ENCODE measurements at places on chromosomes 12 and 14. TPM values are rescaled to one million over a fixed set of nuclear protein-coding genes. Genes with fewer than 3 reads are reported as not detected.

- no peaks in the 10 kb centered on the region for H3K27me3 ChIP-seq
- H3K4me3 ChIP-seq: peak overlapping the region; percentile 63
- H3K4me1 ChIP-seq: no peaks in the 10 kb centered on the region
- peak; percentile 82 for DNase-seq
- no peaks in the 10 kb centered on the region for H3K36me3 ChIP-seq
Measured at GRCh38 chr12:48198672-48198971, 4.5 kb downstream of the OR10AD1 start.

DNA sequence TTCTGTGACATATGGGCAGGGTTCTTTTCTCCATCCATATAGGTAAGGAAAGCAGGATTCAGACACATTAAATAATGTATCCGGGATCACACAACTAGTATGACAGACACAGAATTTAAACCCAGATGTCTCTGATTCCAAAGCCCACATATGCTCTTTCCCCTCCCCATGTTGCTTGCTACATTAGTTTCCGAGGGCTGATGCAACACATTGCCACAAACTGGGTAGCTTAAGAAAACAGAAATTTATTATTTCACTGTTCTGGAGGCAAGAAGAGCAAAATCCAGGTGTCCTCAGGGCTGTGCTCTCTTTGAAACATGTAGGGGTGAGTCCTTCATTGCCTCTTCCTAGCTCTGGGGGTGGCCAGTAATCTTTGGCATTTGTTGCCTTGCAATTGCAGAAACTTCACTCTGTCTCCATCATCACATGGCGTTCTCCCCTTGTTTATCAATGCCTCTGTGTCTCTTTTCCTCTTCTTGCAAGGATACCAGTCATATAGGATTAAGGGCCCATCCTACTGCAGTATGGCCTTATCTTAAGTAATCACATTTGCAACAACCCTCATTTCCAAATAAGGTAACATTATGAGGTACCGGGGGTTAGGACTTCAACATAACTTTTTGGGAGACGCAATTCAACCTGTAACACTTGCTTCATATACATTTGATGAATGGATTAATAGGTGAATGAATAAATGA, 83.0 kb upstream of the CCND2 start:
- H3K36me3 ChIP-seq: no peaks in the 10 kb centered on the region
- H3K27me3 ChIP-seq: no peaks in the 10 kb centered on the region
- H3K4me1 ChIP-seq: no peaks in the 10 kb centered on the region

GRCh38 chr14:37251775-37252174, 54.0 kb downstream of the MIPOL1 start:
- H3K27me3 ChIP-seq: no peaks in the 10 kb centered on the region
- no peak overlapping the region for H3K4me3 ChIP-seq
- no peak for DNase-seq
- no peak overlapping the region for H3K27ac ChIP-seq

GRCh38 chr14:96354246-96354645, 8.9 kb downstream of the ATG2B start:
- DNase-seq: no peak
- no peaks in the 10 kb centered on the region for H3K27me3 ChIP-seq
- no peak overlapping the region for H3K27ac ChIP-seq

DNA sequence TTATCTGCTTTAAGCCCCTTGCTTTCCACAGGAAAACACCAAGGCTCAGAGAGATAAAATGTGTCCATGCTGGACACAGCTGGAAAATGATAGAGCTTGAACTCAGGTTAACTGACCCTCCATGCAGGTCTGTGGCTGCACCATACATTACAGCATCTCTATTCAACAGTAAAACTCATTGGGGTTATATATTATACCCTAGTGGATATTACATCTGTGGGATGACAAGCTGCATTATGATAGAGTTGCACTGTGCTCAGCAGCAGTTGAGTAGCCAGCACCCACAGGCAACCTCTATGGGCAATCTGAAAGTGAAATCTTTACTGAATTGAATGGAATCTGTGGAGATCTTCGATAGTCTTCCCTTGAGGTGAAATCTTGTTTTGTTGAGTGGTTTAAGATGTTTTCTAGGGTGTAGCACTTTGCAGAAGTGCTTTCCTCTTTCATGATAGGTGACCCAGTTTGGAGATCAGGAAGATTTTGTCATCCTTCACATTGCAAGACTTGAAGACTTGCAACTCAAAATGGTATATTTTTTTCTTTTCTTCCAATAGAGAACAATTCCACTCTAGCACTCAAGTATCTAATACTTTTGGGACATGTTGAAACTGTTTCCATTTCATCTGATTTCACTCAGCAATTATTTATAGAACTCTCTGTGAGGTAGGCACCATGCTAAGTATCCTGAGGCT, 389.2 kb downstream of the RAD51B start:
- no peak for DNase-seq
- H3K4me3 ChIP-seq: no peak overlapping the region
- H3K4me1 ChIP-seq: peaks cover 8% of the 10 kb centered on the region
- H3K27ac ChIP-seq: peak overlapping the region; percentile 84
- H3K36me3 ChIP-seq: no peaks in the 10 kb centered on the region
- H3K27me3 ChIP-seq: no peaks in the 10 kb centered on the region

- no peak overlapping the region for H3K4me3 ChIP-seq
- H3K27ac ChIP-seq: no peak overlapping the region
- no peaks in the 10 kb centered on the region for H3K27me3 ChIP-seq
- no peaks in the 10 kb centered on the region for H3K4me1 ChIP-seq
- H3K36me3 ChIP-seq: no peaks in the 10 kb centered on the region
Measured at GRCh38 chr14:24323341-24323740, 11.5 kb downstream of the ADCY4 start.

GRCh38 chr14:92718664-92719063, 29.8 kb downstream of the LGMN start:
- no peaks in the 10 kb centered on the region for H3K36me3 ChIP-seq
- H3K4me1 ChIP-seq: peaks cover 4% of the 10 kb centered on the region
- H3K4me3 ChIP-seq: no peak overlapping the region

DNA sequence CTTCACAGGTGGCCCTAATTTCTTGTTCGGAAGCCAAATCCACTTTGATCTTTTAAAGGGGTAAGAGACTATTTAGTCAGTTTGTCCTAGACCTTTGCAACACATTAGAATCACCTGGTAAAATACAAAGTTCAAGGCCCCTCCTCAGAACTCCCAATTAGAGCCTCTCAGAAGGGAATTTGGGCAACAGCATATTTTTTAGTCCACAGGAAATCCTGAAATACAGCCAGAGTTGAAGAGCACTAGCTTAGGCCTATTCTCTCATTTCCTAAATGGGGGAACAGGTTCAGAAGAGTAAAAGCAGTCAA, 151.3 kb upstream of the FSCB start:
- H3K36me3 ChIP-seq: no peaks in the 10 kb centered on the region
- H3K27me3 ChIP-seq: no peaks in the 10 kb centered on the region
- DNase-seq: no peak
- H3K4me3 ChIP-seq: no peak overlapping the region
- no peak overlapping the region for H3K27ac ChIP-seq

DNA sequence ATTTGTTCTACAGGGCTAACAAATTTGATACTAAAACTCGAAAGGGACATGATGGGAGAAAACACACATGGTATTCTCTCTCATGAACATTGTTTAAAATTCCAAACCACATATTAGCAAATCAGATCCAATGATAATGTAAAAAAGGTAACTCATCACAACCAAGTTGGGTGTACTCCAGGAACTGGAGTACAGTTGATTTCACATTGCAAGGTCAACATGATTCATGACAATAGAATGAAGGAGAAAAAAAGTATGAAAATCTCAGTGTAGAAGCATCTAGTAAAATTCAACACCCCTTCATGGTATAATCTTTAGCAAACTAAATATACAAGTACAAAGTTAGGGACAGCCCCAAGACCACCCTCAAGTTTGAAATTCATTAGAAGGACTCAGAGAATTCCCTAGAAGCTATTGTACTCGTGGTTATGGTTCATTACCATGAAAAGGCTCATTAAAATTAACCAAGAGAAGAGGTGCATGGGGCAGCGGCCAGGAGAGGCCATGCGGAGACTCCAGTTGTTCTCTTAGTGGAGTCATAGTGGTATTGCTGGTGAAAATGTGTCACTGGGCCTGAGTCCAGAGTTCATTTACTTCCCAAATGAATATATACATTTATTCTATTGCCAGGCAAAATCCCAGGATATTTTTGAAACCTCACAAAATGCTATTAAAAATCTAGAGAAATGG, 3.1 kb upstream of the CDCA4 start:
- H3K27me3 ChIP-seq: no peaks in the 10 kb centered on the region
- no peaks in the 10 kb centered on the region for H3K36me3 ChIP-seq
- no peak overlapping the region for H3K27ac ChIP-seq
- no peak for DNase-seq

- DNase-seq: no peak
- H3K4me3 ChIP-seq: no peak overlapping the region
- H3K4me1 ChIP-seq: peaks cover 2% of the 10 kb centered on the region
- no peaks in the 10 kb centered on the region for H3K27me3 ChIP-seq
Measured at GRCh38 chr12:18872770-18873169, 134.9 kb downstream of the CAPZA3 start.

- H3K27ac ChIP-seq: no peak overlapping the region
- H3K4me1 ChIP-seq: no peaks in the 10 kb centered on the region
- no peaks in the 10 kb centered on the region for H3K27me3 ChIP-seq
- no peak overlapping the region for H3K4me3 ChIP-seq
- no peak for DNase-seq
- H3K36me3 ChIP-seq: peaks cover 3% of the 10 kb centered on the region
Measured at GRCh38 chr12:109192358-109192757, 76.0 kb downstream of the ACACB start.

- H3K4me1 ChIP-seq: peaks cover under 1% of the 10 kb centered on the region
- no peak for DNase-seq
- H3K4me3 ChIP-seq: no peak overlapping the region
- no peak overlapping the region for H3K27ac ChIP-seq
- H3K36me3 ChIP-seq: no peaks in the 10 kb centered on the region
- no peaks in the 10 kb centered on the region for H3K27me3 ChIP-seq
Measured at GRCh38 chr14:31712244-31713127, 151.3 kb downstream of the NUBPL start.

GRCh38 chr12:30908722-30909348, 17.7 kb upstream of the TSPAN11 start:
- peaks cover 1% of the 10 kb centered on the region for H3K27me3 ChIP-seq
- H3K27ac ChIP-seq: no peak overlapping the region
- H3K36me3 ChIP-seq: no peaks in the 10 kb centered on the region
- H3K4me1 ChIP-seq: no peaks in the 10 kb centered on the region
- DNase-seq: no peak
- H3K4me3 ChIP-seq: no peak overlapping the region

DNA sequence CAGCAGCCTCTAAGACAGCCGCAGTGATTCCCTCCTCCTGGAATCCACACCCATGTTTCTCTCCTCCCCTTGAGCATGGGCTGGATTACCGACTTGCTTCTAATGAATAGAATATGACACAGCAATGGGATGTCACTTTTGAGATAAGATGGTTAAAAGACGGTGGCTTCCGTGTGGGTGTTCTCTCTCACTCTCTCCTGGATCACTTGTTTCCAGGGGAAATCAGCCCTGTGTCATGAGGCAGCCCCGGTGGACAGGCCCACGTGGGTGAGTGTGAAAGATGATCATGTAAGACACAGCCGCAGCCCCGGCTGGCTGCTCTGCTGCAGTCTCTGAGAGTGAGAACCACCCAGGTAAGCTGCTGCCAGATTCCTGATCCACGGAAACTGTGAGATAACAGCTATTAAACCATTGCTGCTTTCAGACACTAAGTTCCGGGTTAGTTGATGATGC, 10.7 kb downstream of the MOAP1 start:
- H3K4me3 ChIP-seq: no peak overlapping the region
- no peaks in the 10 kb centered on the region for H3K4me1 ChIP-seq
- DNase-seq: no peak
- H3K36me3 ChIP-seq: no peaks in the 10 kb centered on the region
- no peak overlapping the region for H3K27ac ChIP-seq
- H3K27me3 ChIP-seq: no peaks in the 10 kb centered on the region

DNA sequence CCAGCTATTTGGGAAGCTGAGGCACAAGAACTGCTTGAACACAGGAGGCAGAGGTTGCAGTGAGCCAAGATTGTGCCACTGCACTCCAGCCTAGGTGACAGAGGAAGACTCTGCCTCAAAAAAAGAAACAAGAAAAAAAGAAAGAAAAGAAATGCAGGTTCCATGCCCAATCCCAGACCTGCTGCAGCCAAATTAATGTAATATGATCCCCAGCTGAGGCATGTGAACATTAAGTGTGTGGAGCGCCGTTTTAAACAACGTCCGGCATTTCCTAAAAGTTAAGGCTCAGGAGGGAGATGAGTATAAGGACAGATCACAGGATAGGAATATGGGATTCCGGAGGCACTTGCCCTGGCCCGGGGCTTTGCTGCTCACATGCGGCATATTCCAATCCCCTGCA, 162.9 kb downstream of the KSR2 start:
- H3K36me3 ChIP-seq: no peaks in the 10 kb centered on the region
- no peak overlapping the region for H3K4me3 ChIP-seq
- no peaks in the 10 kb centered on the region for H3K4me1 ChIP-seq
- H3K27me3 ChIP-seq: no peaks in the 10 kb centered on the region

DNA sequence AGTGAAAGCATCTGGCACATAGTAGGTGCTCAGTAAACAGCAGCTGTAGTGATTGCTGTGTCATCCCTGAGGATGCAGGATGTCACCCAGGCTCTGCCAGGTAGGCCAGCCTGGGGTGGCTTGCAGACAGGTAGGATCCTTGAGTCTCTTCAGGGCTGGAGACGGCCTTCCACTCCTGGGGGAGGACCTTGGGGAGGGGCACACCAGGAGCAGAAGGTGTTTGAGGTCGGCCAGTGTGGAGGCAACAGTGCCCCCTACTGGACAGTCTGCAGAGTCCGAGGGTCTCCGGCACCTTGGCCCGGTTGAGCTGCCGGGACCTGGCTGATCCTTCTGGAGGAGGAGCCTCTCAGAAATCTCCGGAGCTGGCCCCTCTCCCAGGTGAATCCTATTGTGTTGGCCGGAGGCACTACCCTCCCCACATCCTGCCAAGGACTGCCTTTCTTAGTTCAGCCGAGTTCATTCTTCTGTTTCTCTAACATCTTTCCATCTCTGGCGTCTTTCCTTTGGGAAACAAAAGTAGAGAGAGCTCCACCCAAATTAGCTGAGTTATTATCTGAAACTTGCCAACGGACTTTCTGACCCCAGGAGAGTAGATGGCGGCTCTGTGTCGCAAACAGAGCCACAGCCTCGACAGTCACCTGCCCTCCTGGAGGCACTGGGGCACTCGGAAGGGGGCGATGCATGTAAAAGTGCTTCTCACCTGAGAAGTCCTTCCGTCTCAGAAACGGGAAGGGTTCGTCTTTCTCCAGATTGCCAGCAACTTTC, 41.8 kb upstream of the CLMN start:
- H3K27ac ChIP-seq: no peak overlapping the region
- no peaks in the 10 kb centered on the region for H3K27me3 ChIP-seq
- no peak for DNase-seq
- H3K4me3 ChIP-seq: no peak overlapping the region

- no peaks in the 10 kb centered on the region for H3K4me1 ChIP-seq
- DNase-seq: no peak
- no peak overlapping the region for H3K4me3 ChIP-seq
- H3K27ac ChIP-seq: no peak overlapping the region
- H3K27me3 ChIP-seq: no peaks in the 10 kb centered on the region
Measured at GRCh38 chr12:96412431-96412830, 12.2 kb upstream of the CDK17 start.

PLD4 gene
- 1.7 TPM for total RNA-seq

EPYC gene
- not detected for total RNA-seq

GLS2 gene
- 0.58 TPM for total RNA-seq

CCDC175 gene
- total RNA-seq: 0.71 TPM

BBOF1 gene
- total RNA-seq: 4.6 TPM

GMFB gene
- total RNA-seq: 40.2 TPM

ART4 gene
- 5.6 TPM for total RNA-seq

SPIC gene
- total RNA-seq: 0.33 TPM

GPR65 gene
- total RNA-seq: 2.8 TPM

IL26 gene
- total RNA-seq: not detected
